ENCODE measurements at places on chromosomes 5 and 9.

- no peak for DNase-seq
Measured at GRCh38 chr5:156825688-156826087, 24.4 kb upstream of the PPP1R2B start.

DNA sequence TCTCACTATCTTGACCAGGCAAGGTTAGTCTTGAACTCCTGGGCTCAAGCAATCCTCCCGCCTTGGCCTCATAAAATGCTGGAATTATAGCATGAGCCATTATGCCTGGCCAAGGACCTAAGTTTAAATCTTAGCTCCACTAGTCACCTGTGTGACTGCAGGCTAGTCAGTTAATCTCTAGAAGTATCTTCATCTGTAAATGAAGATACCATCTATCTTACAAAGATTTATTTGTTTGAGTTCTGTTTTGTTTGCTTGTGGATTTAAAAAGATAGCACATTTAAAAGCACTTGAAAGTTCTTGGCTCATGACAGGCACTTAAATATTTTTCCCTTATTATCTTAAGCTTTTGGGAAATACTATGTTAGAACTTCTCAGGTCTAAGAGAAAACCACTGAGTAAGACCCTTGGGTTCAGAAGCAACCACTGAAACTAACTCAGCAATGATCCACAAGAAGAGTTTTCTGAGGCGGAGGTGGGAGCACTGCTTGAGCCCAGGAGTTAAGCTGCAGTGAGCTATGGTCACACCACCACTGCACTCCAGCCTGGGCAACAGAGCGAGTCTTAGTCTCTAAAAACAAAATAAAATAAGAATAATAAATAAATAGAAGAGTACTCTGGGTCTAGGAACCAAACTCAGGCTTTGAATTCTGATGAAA is 19.1 kb downstream of the TMEM245 start:
- DNase-seq, result no peak

- DNase-seq, result no peak
Measured at GRCh38 chr9:108473209-108474112, 382.3 kb downstream of the ACTL7B start.

- DNase-seq, result no peak
Measured at GRCh38 chr5:112318346-112318745, 100.7 kb downstream of the EPB41L4A start.

GRCh38 chr5:167985373-167985772 is 306.1 kb upstream of the WWC1 start:
- DNase-seq, result no peak

DNA sequence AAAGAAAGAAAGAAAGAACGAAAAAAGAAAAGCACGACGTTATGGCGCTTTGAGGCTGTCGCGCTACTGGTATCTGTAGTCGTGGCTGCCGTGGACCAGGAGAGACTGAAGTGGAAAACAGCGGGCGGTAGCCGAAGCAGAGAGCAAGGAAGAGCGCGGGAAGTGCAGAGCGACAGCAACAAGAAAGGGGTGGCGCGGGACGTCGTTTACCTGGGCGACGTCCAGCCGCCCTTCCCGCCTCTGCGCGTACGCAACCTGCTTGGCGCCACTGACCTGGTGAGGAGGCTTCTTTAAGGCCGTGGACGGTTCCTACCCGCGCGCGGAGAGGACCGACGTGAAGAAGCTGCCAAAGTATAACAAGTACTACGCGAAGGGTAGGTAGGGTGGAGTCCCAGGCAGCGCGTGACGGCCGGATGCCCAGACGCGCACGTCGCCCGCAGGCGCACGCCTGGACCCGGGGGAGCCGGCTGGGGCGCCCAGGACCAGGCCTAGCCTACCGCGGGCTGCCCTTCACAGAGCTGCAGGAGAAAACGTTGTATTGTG is 15.4 kb downstream of the CCL28 start:
- no peak for DNase-seq

Measured in esophagus squamous epithelium (tissue), 5 donors.